Stimulated activated CD8-positive, alpha-beta memory T cell treated with anti-CD3 and anti-CD28 coated beads, Interleukin-15, amount 100 ng/mL, for 24 hours (primary cell): ENCODE measurements at places on chromosomes 6 and 20.

DNA sequence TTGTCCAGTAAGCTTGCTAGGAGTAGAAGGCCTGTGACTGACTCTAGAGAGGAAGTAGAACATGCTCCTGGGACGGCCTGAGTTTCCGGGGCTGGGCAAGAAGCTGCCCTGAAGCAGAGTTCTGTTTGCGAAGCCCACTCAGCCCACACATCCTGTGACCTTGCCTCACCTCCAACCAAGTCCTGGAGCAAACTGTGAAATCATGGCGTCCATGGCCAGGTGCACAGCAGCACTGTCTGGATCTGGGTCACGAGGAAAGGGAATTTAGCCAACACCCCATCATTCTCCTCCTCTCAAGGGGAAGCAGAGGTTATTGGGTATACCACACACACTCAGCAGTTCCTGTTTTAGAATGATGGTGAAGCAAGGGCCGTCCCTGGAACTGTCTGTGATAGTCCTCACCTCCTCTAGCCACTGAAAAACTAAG is 87.5 kb downstream of the CRYBG1 start:
- no peak for DNase-seq

DNA sequence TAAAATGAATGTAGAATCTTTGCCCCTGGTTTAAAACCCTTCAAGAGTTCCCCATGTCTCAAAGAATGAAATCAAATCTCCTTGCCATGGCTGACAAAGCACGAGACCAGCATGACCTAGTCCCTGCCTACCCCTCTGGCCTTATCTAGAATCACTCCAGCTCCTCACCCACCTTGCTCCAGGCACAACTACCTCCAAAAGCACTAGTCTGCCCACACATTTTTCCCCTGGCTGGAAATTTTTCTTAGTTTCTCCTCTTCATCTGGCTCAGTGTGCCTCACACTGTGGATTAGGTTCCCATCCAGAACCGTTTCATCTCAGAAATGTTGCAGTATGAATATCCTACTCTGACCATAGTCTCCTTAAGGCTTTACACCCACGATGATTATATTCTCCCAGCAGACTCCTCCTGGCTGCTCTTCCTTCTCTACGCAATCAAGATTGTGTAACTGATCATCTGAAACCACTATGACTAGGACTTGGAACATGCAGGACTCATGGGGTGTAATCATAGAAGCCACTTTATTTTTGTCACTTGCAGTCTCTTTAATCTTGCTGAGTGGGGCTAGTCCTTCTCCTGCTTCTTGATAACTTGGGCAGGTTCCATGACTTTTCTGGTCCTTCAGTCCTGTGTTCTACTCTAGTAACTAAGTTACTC is 7.8 kb upstream of the MRS2 start:
- no peak for DNase-seq

GRCh38 chr20:37071481-37071911 is 24.3 kb downstream of the RBL1 start:
- DNase-seq: no peak

DNA sequence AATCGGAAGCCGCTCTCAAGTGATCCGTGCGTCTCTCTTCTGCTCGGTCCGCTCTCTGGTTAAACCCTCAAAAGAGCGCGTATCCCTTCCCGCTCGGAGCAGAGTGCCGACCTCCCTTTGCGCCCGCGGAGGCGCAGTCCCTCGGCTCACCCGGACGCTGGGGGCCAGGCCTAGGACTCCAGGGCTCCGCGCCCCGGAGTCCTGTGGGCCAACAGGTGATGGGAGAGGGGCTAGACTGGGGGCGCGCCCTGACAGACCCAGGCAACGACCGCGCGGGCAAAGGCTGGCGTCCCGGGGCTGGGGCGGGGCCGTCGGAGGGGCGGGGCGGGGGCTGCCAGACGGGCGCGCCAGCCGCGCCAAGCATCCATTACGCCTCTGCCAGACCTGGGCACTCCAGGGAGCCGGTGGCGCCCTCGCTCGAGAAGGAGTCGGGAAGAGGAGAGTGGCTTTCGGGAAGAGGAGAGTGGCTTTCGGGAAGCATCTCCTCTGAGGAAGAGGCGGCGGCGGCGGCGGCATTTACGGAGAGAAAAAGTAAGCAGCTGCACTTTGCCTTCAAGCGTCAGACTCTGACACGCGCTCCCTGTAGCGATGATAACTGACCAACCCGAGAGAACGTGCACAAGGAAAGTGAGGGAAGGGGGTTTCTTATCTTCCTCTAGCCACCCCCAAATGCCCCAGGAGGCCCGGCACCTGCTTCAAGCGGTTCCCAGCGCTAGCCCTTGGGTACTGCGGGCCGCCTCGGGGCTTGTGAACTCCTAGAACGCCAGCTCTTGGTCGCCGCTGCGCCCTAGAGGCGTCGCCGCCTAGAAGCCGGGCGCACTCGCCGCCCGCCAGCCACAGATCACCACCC is 2.6 kb downstream of the EPHA7 start:
- no peak for DNase-seq

- DNase-seq: no peak
Observed at GRCh38 chr6:63295553-63296194, 24.1 kb downstream of the LGSN start.

GRCh38 chr6:163895162-163895561 is 480.6 kb downstream of the QKI start:
- DNase-seq: no peak

GRCh38 chr6:150527100-150527499 is 72.6 kb upstream of the PLEKHG1 start:
- DNase-seq: no peak

DNA sequence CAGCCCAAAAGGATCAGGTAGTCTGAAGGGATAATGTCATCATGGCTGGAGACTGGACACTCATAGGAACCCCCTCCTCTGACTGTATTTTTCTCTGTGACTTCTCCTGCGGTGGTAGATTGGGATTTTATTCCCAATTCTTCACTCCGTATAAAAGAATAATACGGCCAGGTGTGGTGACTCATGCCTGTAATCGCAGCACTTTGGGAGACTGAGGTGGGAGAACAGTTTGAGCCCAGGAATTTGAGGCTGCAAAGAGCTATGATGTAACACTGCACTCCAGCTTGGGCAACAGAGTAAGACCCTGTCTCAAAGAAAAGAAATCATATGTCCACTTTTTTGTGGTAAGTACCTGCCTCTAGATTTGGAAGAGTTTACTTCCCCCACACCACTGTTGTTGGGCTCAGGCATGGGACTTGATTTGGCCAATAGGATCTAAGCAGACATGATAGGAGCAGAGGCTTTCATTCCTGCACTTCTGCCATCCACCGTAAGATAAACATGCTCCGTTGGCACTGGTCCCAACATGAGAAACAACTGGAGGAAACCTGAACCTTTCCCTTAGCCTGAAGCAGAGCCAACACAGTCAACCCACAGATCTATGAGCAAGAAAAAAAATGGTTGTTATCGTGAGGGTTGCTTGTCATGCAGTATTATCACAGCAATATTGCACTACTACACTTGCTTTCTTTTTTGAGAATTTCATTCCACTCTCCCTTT is 82.0 kb downstream of the JPH2 start:
- DNase-seq: no peak

- DNase-seq: no peak
Observed at GRCh38 chr6:45997875-45998506, 17.7 kb downstream of the CLIC5 start.

GRCh38 chr6:124478906-124479305 is 483.3 kb upstream of the RNF217 start:
- no peak for DNase-seq

DNA sequence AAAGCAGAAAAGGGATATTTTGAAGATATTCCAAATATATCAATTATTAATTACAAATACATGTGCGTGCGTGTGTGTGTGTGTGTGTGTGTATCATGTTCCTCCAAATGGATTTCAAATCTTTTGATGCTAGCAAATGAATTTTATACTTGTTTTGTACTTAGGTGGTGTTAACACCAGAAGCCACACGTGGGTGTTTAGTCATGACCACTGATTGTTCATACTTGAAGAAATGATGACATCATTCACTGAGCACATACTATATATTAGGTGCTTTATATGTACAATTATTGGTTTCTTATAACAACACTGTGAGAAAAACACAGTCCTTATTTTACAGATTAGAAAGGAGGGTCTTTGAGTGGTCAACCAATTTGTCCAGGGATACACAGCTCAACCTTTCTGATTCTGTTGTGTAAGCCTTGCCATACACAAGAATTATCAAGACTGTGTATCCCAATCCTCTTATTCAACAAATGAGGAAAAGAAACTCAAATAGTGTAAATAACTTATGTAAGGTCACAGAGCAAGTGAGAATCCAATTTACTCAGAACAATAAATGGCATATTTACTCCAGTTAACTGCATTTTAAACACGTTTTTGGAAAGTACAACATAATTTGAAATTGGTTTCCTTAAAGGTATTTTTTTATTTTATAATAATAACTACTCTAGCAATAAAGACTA is 88.5 kb downstream of the BCAS1 start:
- DNase-seq: no peak

GRCh38 chr6:18753076-18753475 is 365.9 kb downstream of the RNF144B start:
- DNase-seq: no peak

DNA sequence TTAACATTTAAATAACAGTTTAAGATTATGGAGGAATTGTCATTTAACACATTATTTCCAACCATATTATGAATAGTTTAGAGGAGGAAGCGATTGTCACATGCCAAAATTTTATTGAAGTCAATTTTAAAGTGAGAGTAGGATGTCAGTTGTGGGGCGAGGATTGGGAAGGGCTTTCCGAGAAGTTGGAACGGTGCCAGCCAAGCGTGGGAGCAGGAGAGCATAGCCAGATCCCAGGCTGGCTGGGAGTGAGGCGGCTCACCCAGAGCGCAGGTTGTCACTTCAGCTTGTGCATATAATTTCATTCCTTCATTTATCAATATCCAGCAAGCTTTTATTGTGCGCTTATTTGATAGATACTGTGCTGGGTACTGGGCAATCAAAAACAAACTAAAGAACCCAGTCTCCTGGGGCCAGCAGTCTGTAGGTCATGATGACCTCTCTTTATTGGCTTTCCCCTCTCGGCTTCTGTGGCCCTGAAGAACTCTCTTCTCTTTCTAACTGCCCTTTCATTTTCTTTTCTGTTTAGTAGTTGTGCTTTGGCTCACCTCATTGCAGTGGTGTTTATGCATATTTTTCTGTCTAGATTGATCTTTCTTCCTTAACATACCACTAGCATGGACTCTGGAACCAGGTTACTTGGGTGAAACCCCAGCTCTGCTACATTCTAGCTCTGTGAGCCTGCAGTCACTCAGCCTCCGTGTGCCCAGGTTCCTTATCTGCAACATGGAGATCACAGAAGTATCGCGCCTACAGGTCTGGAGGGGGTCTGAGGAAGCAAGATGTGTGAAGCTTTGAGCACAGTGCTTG is 6.4 kb downstream of the CEP43 start:
- DNase-seq: no peak

- DNase-seq: no peak
Observed at GRCh38 chr6:154960299-154960843, 34.7 kb upstream of the TIAM2 start.

GRCh38 chr6:106300944-106301343 is 24.6 kb downstream of the ATG5 start:
- no peak for DNase-seq
